ENCODE measurements at places on chromosomes 3 and 15.

DNA sequence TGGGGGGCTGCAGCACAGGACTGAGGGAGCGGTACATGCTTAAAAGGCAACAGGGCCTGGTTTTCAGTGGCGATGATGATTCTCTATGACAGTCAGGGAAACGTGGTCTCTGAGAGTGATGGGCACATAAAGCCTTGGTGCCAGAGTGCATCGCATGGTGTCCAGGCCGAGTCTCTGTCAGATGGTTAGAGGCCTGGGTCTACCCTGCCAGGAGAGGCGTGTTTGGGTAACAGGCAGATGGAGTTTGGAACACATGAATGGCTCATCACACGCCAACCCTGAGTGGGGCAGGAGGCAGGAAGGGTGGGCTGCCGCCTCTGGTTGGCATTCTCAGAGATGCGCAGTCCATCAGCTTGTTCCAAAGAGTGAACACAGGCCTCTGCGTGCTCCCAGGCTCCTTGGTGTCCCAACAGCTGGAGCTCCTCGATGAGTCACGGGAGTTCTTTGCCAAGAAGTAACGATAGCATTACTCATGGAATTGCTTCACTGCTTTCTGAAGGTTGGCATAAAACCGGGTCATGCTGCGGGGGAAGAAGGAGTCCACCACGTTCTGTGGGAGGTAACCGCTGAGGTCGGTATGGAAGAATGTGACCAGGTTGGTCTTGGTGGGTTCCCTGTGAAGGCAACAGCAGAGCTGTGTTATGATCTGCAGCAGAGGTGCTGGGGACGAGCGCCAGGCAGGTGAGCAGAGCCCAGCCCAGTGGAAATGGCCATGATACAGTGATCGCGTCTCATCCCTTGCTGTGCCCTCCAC, 11.0 kb downstream of the STARD5 start:
- no peak for DNase-seq

DNA sequence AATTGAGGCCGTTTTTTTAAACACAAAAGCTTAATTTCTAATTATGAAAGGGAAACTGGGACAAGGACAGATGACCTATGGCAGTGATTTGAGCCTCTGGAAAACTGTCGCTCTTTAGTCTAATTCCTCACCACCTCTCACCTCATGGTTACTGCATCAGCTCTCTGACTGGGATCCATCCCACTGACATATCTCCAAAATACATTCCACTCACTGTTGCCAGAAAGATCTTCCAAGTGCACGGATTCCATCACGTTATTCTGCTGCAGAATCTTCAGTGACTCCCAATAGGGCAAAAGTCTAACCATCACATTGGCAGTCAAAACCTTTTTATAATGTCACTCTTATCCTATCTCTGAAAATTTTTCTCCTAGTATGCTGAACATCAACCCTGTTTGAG, 132.3 kb upstream of the MB21D2 start:
- DNase-seq = no peak

DNA sequence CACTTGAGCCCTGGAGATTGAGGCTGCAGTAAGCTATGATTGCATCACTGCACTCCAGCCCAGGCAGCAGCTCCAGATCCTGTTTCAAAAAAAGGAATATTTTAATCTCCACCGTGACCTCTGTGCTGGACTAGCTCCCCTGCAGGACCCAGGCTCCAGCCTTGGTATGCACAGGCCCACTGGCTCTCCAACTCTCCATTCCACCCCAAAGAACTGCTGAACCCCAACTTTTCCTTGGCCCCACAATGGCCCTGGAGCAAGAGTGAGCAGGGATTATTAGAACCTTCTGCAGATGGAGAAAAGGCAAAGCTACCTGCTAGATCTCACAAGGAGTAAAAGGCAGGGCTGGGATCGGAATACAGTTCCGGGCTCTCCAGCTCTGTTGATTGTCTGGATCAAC, 32.8 kb upstream of the SFMBT1 start:
- no peak for DNase-seq

- DNase-seq = no peak
These were observed 877.1 kb downstream of the PDCD6IP start for GRCh38 chr3:34675383-34676120.

DNA sequence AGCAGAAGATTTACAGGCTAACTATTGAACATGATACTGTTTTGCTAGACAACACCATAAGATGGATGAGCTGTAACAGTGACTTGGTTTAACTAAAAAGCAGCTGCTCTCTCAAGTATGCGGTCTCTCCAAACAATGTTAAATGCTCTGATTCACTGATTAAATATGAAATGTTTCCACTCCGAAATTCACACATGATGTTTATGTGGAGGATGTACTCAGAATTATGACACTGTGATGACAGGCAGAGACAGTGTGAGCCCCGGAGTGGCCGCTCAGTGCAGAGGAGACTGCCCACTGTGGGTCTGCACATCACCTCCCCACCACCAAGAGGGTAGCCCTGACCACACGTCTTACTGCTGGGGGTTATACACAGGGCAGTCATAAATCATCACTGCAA, 83.9 kb upstream of the MEX3B start:
- no peak for DNase-seq

DNA sequence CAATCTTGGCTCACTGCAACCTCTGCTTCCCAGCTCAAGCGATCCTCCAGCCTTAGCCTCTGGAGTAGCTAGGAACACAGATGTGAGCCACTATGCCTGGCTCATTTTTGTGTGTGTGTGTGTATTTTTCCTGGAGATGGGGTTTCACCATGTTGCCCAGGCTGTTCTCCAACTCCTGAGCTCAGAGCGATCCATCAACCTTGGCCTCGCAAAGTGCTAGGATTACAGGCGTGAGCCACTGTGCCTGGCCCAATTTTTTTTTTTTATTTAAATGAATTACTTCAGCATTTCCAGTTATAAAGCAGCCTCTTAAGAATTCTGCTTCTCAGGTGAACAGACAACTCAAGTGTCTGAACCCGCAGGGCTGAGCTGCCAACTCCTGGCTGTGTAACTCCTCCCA, 20.1 kb upstream of the ST3GAL6 start:
- no peak for DNase-seq

DNA sequence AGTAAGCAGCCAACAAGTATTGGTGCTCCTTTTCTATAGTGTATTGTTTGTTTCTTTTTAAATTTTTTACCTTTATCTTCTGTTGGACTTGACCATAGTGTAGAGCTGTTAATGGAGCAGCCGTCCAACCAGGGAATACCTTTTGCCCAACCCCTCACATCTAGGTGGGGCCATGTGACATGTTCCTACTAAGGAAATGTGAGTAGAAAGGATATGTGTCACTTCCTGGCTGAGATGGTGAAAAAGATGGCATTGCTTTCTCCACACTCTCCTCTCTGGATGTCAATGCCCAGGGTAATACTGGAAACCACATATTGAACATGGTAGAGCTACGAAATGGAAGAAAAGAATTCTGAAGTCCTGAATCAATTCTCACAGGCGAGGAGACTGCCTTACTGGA, 218.8 kb downstream of the TBL1XR1 start:
- no peak for DNase-seq

GRCh38 chr3:147385059-147386012, 21.0 kb downstream of the ZIC4 start:
- no peak for DNase-seq

DNA sequence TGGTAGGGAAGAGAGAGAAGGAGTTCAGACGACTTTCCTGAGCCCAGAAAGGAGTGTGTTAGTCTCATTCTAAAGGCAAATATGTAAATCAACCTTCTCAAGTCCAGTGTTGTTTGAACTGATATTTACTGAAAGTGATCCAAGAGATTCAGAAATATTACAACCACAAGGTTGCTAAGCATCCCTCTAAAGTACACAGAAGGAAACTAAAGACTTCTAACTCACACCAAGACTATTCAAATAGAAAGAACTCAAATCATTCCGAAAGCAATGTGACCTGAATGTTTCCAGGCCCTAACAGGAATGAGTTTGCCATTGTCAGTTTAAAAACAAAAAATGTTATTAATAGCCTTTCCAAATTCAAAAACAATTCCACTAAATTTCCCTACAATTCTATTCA, 56.9 kb upstream of the VGLL3 start:
- no peak for DNase-seq

DNA sequence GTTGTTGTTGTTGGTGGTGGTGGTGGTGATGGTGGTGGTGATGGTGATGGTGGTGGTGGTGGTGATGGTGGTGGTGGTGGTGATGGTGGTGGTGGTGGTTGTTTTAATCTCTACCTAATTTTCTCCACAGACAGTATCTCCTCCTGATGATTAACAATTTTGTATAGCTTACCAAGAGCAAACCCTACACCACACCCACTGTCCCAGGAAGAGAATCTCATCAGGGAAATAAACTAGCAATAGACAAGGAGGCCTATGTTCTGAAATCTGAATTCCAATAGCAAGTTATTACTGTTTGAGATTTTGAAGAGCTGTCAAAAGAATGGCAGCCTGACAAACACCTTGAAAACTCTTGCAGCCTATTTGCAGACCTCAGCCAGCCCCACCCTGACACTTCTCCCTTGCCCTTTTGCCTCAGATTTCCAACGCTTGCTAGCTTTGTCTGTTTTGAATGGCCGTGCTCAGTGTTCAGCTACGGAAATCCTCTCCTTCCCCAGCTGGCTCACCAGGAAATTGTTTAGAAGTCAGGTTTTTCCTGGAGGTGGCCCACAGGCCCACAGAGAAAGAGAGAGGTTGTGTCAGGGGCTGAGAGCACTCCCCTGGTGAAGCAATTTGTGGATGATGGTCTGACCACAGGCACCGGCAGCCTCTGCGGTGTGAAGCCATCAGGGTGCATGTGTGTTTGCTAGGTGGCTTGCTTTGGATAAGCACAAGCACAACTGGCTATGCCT, 101.6 kb downstream of the MAGI1 start:
- DNase-seq = no peak

- DNase-seq = no peak
These were observed 96.0 kb upstream of the PPP2R3A start for GRCh38 chr3:135869439-135870105.

DNA sequence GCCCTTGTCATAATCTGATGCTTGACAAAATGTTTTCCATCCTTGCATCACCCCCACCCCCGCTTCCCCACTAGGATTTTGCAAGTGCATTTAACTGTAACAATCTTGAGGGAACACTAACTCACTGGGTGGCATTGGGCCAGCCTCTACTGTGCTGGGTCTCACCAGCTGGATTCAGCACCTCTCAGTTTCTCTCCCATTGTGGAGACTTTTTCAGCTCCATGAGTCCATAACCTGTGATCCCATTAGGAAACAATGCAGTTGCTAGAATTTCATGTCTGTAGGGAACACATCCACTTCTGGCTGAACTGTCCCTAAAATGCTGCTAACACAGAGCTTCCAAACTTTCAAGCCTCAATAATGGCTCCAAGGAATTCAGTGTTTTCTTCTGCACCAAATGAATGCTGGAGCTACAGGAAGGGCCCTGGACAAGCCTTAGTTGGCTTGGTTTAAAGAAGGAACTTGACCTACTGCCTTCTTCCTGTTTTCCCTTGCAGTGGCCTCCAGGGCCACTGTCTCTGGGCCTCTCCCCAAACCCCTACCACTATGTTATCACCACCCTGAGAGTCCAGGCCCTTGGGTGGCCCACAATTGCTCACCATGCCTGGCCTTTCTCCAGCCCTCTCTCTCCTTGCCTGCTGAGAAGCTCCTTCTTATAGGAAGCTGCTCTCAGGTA, 15.6 kb downstream of the CYP19A1 start:
- DNase-seq = no peak

DNA sequence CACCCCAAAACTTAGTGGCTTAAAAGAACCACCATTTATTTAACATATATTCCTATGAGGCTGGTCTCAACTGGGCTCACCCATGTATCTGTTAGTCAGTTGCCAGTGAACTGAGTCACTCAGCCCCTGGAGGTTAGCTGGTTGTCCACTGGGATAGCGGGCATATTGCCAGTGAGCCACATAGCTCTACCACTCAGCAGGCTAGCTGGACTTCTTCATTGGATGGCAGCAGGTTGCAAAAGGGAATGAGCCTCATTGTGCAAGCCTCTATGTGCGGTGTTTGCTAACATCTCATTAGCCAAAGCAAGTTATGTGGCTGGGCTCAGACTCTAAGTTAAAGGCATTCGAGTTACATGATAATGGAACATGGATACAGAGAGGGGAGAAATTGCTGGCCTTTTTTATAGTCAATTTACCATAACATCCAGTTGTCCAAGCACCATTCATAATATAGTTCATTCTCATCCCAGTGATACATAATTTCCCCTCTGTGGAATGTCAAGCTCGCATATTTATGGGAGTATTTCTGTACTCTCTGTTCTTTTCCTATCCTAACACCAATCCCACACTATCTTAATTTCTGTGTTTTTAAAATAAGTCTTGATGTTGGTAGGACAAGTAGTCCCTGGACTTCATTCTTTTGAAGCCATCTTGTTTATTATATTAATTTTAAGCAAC, 8.7 kb downstream of the BTD start:
- no peak for DNase-seq

GRCh38 chr15:80864666-80865065, 85.5 kb downstream of the CEMIP start:
- DNase-seq = no peak

- DNase-seq = no peak
These were observed 2.9 kb downstream of the PHGR1 start for GRCh38 chr15:40353697-40354096.

- no peak for DNase-seq
These were observed 20.1 kb downstream of the ZBTB38 start for GRCh38 chr3:141388395-141388794.
